ENCODE measurements at places on chromosomes 3 and 15.

GRCh38 chr15:77085297-77085696 is 14.4 kb upstream of the TSPAN3 start:
- no peak overlapping the region for H3K4me3 ChIP-seq
- peaks cover 6% of the 10 kb centered on the region for H3K4me1 ChIP-seq
- no peak for DNase-seq

DNA sequence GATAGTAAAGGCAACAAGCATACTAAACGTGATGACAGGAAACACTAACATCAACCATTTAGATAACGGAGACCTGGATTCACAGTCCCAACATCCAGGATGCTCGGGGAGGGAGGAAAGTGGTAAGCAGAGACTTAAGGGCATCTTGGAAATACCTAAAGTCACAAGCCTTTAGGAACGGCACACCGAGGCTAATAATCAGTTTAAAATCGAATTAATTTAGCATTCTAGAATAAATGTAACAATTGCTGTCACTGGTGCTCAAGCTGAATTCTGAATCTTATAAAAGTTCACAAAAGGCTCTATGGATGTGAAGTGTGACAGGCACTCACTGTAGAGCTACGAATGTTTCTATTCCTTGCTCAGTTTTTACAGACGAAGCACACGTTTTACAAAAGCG is 1.3 kb downstream of the CD47 start:
- peak overlapping the region; percentile 90 for H3K27ac ChIP-seq
- no peak for DNase-seq
- H3K4me1 ChIP-seq = peaks cover 12% of the 10 kb centered on the region
- H3K36me3 ChIP-seq = no peaks in the 10 kb centered on the region

- no peaks in the 10 kb centered on the region for H3K27me3 ChIP-seq
- H3K27ac ChIP-seq = no peak overlapping the region
- H3K4me3 ChIP-seq = no peak overlapping the region
Measured at GRCh38 chr15:78685159-78685921, 44.3 kb upstream of the CHRNB4 start.

- H3K27ac ChIP-seq = no peak overlapping the region
- no peak overlapping the region for H3K4me3 ChIP-seq
- no peaks in the 10 kb centered on the region for H3K4me1 ChIP-seq
- no peaks in the 10 kb centered on the region for H3K27me3 ChIP-seq
- no peaks in the 10 kb centered on the region for H3K36me3 ChIP-seq
Measured at GRCh38 chr3:120642368-120642948, 39.6 kb downstream of the HGD start.

GRCh38 chr3:60652829-60653228 is 598.4 kb downstream of the FHIT start:
- no peak overlapping the region for H3K4me3 ChIP-seq
- H3K27ac ChIP-seq = no peak overlapping the region
- no peak for DNase-seq
- no peaks in the 10 kb centered on the region for H3K36me3 ChIP-seq
- H3K4me1 ChIP-seq = no peaks in the 10 kb centered on the region
- H3K27me3 ChIP-seq = no peaks in the 10 kb centered on the region

GRCh38 chr3:134380249-134380648 is 6.0 kb upstream of the AMOTL2 start:
- no peaks in the 10 kb centered on the region for H3K36me3 ChIP-seq
- H3K27me3 ChIP-seq = no peaks in the 10 kb centered on the region
- H3K4me3 ChIP-seq = no peak overlapping the region
- no peak for DNase-seq
- H3K27ac ChIP-seq = no peak overlapping the region
- H3K4me1 ChIP-seq = peaks cover 35% of the 10 kb centered on the region
